ENCODE measurements at places on chromosomes 12 and 14.

GRCh38 chr12:4564818-4565217, 2.8 kb downstream of the DYRK4 start:
- DNase-seq = no peak

DNA sequence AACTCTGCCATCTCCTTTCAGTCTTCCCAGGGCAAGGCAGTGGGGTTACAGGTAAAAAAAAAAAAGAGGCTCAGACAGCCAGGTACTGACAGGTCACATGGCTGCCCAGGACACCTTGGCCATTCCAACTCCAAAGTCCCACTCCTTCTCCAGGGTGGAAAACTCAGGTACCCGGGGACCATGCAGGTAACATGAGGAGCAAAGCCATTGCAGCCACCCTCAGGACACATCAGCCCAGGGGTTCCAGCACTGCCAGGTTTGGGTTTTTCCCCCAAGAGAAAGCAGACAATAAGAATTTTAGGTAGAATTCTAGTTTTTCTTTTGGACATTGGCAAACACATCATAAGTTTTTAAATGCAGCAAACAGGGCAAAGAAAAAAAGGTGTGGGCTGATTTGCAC, 15.3 kb downstream of the FAM222A start:
- no peak for DNase-seq

- DNase-seq = no peak
Observed at GRCh38 chr12:77722536-77722935, 108.2 kb upstream of the NAV3 start.

GRCh38 chr14:63573581-63573980, 30.4 kb upstream of the PPP2R5E start:
- DNase-seq = no peak

- no peak for DNase-seq
Observed at GRCh38 chr12:3150931-3151835, 74.0 kb downstream of the TSPAN9 start.

- no peak for DNase-seq
Observed at GRCh38 chr12:26043135-26044006, 81.5 kb downstream of the BHLHE41 start.
